ENCODE measurements at places on chromosomes 2 and 18. TPM values are rescaled to one million over a fixed set of nuclear protein-coding genes. Genes with fewer than 3 reads are reported as not detected.

CTNNA2 gene
- total RNA-seq: not detected

NLRC4 gene
- total RNA-seq: not detected

BIN1 gene
- 118 TPM for total RNA-seq

OSR1 gene
- total RNA-seq: not detected

LMAN2L gene
- total RNA-seq: 7.0 TPM

RAX gene
- not detected for total RNA-seq

CHRNG gene
- total RNA-seq: not detected

EFHD1 gene
- total RNA-seq: 1.1 TPM

KLHL14 gene
- not detected for total RNA-seq

CSRNP3 gene
- total RNA-seq: not detected

TMEM37 gene
- total RNA-seq: not detected

SLC40A1 gene
- total RNA-seq: 6.0 TPM

ABCG8 gene
- not detected for total RNA-seq

ALK gene
- not detected for total RNA-seq

DCDC2C gene
- total RNA-seq: not detected

FOXI3 gene
- total RNA-seq: not detected

RTTN gene
- 30.6 TPM for total RNA-seq

IL1B gene
- not detected for total RNA-seq

DSC2 gene
- not detected for total RNA-seq

ASNSD1 gene
- 42.5 TPM for total RNA-seq

RNU2-63P gene
- 22.6 TPM for total RNA-seq

COX5B gene
- total RNA-seq: 216 TPM

LYG1 gene
- total RNA-seq: 2.4 TPM

CNGA3 gene
- not detected for total RNA-seq

PSMA8 gene
- total RNA-seq: 1.7 TPM

ATP6V1B1 gene
- total RNA-seq: not detected

SLC5A7 gene
- total RNA-seq: not detected

SLC4A3 gene
- total RNA-seq: not detected

SCTR gene
- total RNA-seq: not detected

SLC30A3 gene
- 0.48 TPM for total RNA-seq

CYRIA gene
- total RNA-seq: 0.70 TPM

SERPINB5 gene
- total RNA-seq: not detected

ANKRD30BL gene
- not detected for total RNA-seq

SOWAHC gene
- 0.32 TPM for total RNA-seq

ANKRD23 gene
- 15.0 TPM for total RNA-seq

MYO3B gene
- 1.2 TPM for total RNA-seq

POTEI gene
- total RNA-seq: not detected

LCT gene
- total RNA-seq: 0.64 TPM

EIPR1 gene
- 43.0 TPM for total RNA-seq
